Retinal pigment epithelial cell (primary cell): ENCODE measurements at places on chromosomes 4 and X.

DNA sequence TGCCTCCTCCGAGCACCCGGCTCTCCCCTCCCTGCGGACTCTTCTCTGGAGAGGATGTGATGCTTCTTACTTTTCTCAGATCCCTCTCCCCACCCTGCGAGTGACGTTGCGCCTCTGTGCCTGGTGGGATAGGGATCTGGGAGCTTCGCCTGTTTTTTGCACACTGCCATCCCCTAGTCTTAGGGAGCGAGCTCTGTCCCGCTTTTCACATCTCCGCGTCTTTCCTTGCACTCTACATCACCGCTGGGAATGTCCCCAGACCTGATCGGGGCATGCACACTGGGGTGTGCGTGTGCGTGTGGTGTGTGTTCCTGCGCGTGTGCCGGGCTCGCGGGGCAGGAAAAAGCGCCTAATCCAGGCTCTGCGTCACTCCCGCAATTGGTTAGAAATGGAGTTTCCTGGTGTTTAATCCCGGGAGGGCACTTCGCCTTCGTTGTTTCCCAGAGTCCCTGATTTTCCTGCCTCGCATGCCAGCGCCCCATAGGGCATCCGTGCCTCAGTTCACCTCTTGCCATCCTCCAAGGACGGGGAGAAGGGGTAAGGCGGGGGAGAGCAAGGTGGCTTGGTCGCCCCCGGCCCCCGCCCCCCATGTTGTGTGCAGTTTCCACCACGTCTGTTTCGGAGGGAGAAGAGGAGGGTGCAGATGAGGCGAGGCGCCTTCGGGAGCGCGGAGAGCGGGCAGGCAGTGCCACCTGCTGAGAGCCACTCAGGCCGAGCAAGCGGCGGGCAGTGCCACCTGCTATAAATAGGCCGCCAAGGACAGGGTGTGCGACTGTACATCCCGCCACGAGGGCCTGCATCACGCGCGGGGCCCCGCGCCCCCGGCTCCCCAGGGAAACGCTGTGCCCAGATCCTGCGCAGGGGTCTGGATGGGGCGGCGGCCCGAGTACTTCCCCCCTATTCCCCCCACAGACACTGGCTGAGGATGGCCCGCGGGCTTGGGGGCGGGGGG, 759 bp upstream of the TBC1D1 start:
- DNase-seq, result no peak

DNA sequence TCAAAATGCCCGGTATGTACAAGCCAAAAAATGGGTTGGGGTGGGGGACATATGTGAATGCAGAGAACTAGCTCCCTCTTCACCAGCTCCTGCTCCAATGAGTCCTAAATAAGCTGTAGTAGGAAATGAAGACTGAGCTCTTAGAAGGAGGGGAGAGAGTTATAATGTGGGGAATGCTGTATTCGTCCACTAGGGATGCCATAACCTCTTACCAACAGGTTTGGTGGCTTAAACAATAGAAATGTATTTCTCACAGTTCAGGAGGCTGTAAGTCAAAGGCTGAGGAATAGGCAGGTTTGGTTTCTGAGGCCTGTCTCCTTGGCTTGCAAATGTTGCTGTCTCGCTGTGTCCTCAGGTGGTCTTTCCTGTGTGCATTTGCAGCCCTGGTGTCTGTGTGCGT, 4.4 kb upstream of the INPP4B start:
- no peak for DNase-seq

DNA sequence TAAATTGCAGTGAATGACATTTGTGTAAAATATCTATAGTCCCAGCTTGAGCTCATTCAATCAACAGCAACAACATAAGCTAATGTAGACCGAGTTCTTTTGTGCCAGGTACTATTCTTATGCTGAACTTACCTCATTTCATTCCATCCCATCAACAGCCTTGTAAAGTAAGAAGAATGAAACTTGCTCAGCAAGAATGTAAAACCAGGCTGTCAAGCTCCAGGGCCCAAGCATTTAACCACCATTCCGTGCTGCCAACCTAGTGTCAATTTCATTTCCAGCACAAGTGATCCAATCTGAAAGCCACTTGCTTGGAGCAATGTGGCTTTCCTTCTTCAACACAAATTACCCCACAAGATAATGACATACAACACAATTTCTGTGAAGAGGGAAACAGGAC, 36.6 kb downstream of the RASSF6 start:
- DNase-seq, result no peak

- DNase-seq, result no peak
These were observed 111.3 kb downstream of the ARHGAP10 start for GRCh38 chr4:147843162-147843561.

- no peak for DNase-seq
These were observed 16.5 kb upstream of the RHOH start for GRCh38 chr4:40180356-40180755.

DNA sequence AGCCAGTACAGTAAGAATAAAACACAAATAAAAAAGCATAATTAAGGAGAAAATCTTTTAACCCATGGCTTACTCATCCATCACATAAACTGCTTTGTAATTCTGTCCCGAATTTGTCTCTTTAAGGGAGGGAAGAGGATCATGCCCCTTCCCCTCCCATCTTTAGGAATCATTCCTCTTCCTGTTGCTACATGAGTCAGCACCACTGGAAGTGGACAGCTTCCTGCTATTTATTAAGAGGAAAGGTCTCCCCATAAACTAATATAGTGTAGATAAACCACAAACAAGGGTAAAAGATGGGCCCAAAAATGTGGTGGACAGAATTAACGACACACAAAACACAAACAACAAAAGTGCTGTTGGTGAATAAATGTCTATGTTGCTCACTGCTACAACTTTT, 75.8 kb downstream of the PPP3CA start:
- no peak for DNase-seq
